ENCODE measurements at places on chromosomes 2 and 18.

DNA sequence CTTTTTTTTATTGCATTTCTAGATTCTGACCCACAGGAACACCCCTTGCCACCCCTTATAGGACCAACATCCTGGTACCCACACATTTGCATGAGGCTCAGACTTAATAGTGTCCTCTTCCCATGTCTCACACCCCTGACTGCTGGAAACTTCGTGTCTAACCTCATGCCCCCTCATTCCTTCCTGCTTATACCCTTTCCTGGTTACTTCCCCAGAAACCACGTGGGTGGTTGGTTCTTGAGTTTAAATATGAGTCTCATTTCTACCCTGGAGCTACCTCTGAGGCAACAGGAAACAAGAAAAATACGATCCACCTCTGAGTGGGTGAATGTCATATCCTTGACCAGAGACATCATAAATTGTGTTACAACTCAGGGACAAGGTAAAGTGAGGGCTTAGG is 1.6 kb downstream of the TNP1 start:
- peak; percentile 30 for DNase-seq

- DNase-seq: no peak
These were observed 46.3 kb downstream of the ANKRD12 start for GRCh38 chr18:9182852-9183399.

GRCh38 chr2:97961534-97961933 is 34.2 kb downstream of the TMEM131 start:
- DNase-seq: no peak

GRCh38 chr2:239137898-239138283 is 262.9 kb downstream of the HDAC4 start:
- DNase-seq: no peak

- DNase-seq: no peak
These were observed 50.3 kb upstream of the RAB27B start for GRCh38 chr18:54777989-54778388.

GRCh38 chr2:137857881-137858280 is 106.4 kb upstream of the HNMT start:
- no peak for DNase-seq

GRCh38 chr2:207254591-207255464 is 89.1 kb upstream of the KLF7 start:
- peak; percentile 76 for DNase-seq

DNA sequence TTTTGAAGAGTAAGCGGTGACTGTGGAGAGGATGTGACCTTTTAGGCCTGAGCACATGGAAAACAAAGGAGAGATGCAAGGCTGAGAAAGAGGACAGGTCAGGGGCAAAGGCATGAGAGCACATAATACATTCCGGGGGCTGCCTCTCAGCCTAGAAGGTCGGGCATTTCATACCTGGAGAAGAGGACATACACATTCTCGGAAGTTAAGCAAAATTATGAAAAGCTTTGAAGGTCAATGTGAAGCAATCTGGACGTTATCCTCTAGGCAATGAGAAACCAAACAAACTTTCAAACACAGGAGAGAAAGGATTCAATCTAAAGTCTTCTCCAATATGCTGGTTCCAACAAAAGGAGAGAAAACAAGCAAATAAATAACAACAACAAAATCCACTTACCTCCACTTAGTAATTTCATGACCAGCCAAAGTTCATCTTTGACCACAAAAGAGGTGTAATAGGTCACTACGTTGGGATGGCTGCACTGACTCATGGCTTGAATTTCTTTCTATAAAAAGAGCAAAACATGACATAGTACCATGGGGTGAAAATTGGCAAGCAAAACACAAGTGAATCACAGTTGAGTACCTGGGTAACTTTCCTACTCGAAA is 80.4 kb downstream of the STK39 start:
- peak; percentile 28 for DNase-seq

DNA sequence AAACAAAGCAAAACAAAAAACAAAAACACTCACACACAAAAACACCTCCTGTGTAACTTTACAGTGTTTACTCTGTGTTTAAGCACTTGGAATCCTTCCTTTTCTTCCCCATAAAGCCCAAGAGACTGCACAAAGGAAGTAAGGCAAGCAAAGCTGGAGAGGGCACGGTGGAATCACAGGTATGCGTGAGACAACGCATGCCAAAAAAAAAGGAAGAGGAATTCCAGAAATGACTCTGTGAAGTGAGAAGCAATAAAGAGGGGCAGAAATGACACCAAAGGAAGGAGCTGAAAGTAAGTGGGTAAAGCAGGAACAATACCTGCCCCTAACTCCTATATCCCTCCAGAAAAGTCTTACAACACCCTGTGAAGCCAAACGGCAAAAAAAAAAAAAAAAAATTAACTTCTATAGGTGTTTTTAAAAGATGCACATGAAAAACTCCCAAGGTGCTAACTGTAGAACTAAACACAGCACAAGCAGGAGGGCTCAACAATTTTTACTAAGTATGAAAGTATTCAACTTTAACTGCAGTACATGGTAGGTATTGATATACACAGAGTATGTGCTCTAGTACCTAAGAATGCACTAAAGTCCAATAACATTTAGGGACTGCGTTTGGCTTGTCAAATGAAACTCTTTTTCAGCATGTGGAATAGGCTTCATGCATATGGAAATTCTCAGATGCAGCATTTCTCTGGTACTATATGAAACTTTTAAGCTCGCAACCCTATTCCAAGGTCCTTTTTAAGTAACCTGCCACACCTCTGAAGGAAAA is 9.1 kb downstream of the RND3 start:
- peak; percentile 71 for DNase-seq

DNA sequence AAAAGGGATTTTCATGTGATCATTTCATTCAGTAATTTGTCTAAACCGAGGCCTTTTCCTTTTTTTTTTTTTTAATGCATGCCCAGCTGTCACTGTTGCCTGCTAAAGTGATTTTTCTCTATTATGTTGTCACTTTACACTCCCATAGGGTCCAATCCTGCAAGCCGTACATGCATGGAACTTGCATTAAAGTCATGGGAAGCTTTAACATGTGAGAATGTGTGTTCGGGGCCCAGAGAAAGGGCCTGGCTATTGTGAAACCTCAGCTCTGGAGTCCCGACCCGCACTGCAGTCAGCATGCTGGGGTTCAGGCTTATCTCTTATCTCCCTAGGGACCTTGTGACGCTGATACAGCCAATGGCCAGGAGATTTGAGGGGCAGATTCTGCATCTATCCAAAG is 474.6 kb downstream of the SLC4A3 start:
- DNase-seq: no peak

- peak; percentile 6 for DNase-seq
These were observed 1.6 kb downstream of the KLHL29 start for GRCh38 chr2:23386339-23387220.

- DNase-seq: peak; percentile 43
These were observed 209.8 kb downstream of the PHLPP1 start for GRCh38 chr18:62925031-62925688.

DNA sequence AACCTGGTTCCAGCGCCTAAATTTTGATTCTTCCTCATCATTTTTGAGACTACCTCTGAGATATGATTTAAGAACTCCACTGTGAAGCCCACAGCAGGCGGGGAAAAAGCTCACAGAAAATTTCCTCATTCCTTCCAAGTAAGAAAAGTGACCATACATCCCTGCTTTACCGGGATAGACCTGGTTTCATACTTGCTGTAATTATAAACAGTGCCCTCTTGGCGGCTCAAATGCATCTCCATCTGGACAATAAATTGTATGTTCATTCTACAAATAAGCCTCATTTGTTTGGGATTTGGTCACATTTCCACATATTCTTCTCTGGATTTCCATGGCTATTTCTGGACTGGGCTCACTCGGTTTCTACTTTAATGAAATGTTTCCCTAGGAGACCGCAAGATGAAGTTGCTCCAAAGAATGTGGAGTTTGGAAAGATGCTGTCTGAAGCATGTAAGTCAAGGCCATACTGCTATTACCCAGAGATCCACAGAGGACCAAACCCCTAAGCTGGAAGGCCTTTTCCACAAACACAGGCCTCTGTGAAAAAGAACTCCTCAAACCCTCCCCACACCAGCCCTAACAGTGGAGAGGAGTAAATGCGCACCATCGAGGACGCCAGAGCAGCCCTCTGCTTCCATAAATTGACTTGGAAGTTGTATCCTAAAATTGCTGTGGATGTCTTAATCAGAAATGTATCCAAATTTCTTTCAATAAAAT is 13.9 kb downstream of the STAT1 start:
- no peak for DNase-seq

GRCh38 chr2:226758921-226759640 is 40.5 kb downstream of the IRS1 start:
- DNase-seq: peak; percentile 57

GRCh38 chr2:203650860-203651613 is 55.4 kb upstream of the CD28 start:
- peak; percentile 42 for DNase-seq

DNA sequence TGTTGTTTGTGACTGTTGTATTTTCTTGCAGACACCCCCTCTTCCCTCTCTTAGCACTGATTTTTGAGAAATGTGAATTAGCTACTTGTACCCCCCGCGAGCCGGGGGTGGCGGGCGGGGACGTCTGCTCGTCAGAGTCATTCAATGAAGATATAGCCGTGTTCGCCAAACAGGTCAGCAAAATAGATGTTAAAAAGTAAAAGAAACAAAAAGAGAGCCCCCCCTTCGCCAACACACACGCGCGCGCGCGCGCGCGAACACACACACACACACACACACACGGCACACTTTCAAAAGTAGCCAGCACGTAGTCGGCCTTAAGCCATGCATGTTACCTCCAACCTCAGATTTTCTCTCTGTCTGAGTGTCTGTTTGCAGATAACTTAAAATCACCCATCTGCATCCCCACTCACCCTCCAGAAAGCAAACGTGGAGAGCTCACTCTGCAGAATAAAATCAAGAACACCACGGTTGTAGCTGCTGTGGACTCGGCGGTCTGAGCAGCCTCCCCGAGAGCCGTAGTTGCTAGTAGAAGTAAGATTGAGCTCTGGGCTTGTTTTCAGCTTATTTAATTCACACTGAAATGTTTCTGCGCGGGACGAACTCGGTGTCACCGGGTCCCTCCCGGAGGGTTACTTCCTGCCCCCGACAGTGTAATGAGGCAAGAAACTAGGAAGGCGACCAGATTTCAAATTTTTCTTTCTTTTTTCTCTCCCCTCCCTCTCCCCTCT is 5.1 kb downstream of the MEIS1 start:
- DNase-seq: peak; percentile 56

DNA sequence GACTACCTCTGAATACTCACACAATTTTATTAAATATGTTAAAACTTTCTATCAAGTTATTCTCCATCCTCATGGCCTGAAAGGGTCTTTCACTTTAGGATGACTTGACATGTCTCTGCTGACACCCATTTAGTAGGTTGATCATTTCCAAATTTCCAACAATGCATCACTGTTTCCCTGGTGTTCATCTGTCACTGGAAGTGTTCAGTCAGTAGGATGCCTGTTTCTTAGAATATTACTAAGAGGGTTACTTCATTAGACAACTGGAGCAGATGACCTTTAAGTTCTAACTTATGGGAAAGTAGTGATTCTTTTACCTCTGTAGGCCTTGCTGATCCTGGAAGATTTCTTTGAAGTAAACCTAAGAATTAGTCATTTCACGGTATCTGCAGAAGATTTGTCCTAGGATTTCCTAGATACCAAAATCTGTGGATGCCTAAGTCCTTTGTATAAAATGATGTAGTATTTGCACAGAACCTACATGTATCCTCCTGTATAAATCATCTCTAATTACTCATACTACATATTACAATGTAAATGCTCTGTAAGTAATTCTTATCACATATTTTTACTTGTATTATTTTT is 77.7 kb downstream of the MAP3K20 start:
- no peak for DNase-seq

GRCh38 chr2:136021976-136022375 is 36.5 kb upstream of the DARS1 start:
- no peak for DNase-seq

DNA sequence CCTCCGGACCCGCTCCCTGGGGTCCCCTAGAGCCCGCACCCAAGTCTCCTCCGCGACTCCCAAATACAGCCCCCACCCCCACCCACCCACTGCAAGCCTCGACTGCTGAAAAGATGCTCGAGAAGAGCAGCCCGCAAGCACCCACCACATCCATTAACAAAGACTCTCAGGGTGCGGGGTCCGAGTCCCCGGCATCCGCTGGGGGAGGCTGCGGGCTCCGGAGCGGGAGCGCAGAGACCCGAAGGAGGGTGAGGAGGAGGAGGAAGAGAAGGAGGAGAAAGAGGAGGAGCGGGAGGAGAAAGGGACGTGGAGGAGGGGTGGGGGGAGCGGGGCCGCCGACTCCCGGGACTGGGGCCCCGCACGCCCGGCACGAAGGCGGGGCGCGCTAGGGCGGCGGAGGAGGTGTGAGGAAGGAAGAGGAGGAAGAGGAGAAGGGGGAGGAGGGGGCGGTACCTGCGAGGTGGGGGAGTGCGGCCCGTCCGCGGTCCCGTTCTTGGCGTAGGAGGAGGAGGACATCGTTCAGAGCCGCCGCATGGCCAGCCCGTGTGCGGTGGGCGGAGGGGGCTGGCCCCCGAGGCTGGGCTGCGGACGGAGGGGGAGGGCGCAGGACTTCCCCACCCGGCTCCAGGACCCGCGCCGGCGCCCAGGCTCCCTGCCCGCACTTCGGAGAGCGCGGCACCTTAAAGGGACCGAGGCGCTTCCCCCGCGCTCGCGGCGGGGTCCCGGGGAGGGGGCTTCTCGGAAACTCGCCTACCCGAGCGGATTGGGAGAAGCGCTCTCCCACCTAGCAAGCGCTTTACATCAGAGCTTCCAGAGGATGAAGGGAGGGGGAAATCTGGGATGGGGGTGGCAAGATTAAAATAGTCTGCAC is at the start of gene CACNB4:
Gene CACNB4, minus strand, starts transcription at position 549 of the 871 bp plus-strand sequence.
- DNase-seq: no peak

DNA sequence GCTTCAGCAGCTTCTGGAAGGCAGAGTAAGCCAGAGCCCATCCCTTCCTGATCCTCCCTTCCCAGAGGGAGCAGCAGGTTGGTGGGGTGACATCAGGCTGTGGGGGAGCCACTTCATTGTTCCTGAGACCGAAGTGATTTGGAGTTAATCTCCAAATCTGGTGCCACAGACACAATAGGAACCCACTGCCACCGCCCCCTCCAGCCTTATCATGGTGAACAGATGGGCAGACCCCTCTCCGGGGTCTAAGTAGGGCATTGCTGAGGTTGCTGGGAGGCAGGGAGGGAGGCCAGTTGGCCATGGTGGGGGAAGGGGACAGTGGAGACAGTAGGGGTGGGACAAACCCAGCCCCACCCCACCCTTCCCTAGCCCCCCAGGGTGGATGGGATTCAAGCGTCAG is 25.6 kb upstream of the SLC35F6 start:
- no peak for DNase-seq

- DNase-seq: no peak
These were observed 39.1 kb upstream of the B3GNT7 start for GRCh38 chr2:231356466-231356844.

GRCh38 chr2:109322641-109323040 is 193.6 kb downstream of the SH3RF3 start:
- no peak for DNase-seq

GRCh38 chr2:241269707-241270520 is 45.6 kb downstream of the HDLBP start:
- DNase-seq: no peak

DNA sequence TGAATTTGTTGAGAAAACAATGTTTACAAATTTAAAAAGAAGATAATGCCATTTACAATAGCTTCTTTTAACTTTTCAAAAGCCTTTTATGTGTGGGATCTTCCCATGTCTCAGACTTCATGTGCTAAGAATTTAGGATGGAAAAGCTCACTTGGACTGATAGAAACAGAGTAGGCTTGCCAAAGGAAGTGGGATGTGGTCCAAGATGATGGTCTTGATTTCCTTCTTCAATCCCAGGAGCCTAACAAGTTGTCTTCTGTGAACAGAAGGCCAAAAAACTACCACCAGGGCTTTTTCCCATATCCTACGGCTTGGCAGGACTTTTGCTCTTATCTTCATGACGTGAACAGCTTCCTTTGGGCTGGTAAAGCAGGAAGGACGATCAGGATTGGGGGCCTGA is 9.5 kb downstream of the CXCR4 start:
- no peak for DNase-seq

GRCh38 chr18:23569299-23570063 is 16.8 kb downstream of the NPC1 start:
- no peak for DNase-seq
